ENCODE measurements at places on chromosomes 1 and 21.
A peak's percentile ranks its signal among the peaks of the same experiment; 100 is the strongest.

DNA sequence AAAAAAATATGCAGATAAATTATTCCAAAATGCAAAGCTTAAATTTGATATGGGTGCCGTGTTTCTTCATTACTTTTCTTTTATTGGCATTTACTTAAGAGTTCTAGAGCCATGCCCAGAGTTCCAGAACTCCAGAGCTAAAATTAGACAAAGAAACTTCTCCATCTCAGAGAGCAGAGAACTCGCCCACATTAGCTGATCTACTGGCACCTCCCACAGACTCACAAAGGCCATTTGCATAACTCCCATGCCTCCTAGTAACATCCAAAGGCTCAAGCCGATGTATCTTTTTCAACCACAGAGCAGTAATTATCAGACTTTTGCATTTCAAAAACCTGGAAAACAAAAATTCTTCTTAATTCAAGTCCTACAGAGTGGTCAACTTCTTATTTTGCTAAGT is 323.8 kb upstream of the ST6GALNAC5 start:
- DNase-seq: no peak

- no peak for DNase-seq
Measured at GRCh38 chr1:223878598-223879325, 33.0 kb upstream of the TP53BP2 start.

DNA sequence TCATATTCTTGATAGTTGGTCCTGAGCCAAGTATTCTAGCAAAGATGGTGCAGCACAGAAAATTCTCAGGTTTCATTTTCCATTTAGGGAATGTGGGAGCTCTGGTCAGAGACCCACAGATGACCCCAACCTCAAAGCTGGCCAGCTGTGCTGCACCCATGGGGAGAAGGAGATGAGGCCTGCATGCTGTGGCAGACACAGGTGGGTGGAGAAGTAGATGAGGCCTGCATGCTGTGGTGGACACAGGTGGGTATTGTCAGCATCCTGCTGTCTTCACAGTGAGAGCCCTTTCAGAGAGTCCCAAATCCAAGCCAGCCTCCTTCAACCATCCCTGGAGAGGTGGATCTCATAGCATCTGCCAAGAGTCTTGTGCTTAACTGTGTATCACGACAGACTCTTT is 77.7 kb downstream of the DSCAM start:
- DNase-seq: no peak

DNA sequence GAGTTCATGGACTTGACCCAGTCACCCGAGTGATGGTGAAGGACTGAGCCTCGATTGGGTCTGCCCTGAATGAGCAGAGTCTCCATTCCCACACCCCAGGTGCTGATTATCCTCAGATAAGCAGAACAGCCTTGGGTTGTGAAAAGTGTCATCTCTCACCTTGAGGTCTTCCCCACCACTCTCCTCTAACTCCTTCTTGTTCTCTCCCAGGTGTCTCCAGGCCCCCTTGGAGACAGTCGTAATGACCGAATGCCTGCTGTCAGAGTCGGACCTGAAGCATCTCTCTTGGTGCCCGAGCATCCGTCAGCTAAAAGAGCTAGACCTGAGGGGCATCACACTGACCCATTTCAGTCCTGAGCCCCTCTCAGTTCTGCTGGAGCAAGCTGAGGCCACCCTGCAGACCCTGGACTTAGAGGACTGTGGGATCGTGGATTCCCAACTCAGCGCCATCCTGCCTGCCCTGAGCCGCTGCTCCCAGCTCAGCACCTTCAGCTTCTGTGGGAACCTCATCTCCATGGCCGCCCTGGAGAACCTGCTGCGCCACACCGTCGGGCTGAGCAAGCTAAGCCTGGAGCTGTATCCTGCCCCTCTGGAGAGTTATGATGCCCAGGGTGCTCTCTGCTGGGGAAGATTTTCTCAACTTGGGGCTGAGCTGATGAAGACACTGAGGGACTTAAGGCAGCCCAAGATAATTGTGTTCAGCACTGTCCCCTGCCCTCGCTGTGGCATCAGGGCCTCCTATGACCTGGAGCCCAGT is 3.4 kb downstream of the PRAMEF12 start:
- DNase-seq: no peak

GRCh38 chr1:226945106-226945857 is 5.2 kb downstream of the COQ8A start:
- DNase-seq: no peak

DNA sequence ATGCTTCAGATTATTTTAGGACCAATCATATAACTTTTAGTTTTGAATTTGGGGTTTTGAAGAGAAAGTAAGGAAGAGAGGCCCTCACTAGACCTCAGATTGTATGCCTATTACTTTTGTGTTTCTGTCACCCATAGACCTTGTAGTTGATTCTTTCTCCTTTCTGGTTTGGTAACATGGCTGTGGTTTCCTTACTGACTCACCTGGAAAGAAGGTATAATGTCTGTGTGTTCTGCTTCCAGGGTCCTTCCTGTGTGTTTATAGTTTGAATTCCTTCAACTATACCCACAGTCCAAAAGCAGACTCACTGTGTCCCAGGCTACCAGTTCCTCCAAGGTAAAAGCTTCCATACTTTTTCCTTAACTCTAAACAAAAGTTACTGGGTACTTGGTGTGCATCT is 8.1 kb downstream of the SLC44A3 start:
- no peak for DNase-seq

DNA sequence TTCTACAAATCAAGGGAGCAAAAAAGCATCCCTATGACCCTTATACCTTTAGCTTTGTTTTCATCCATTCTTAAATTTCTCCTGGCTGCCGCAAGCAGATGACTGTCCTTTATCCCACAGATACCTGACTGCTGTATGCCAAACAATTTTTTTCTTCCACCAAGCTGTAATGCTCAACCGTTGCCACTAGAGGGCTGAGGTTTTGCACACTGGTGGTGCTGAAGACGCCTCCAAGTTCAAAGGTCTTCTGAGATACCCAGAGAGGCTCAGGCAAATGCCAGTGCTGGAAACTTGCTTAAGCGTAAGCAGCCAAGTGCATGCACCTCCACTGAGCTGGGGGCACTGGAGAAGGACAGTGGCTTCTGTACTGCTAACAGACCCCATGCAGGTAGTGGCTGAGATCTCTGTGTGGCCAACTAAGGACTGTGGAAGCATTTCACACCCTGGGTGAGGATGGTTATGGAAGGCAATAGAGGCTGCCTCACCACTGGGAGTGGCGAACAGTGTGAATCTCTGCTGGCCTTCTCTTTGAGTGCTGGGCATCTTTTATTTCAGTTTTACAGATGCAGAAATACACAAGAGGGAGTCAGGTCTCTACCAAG is 28.5 kb downstream of the CNIH3 start:
- peak; percentile 43 for DNase-seq

GRCh38 chr1:96971849-96972602 is 250.4 kb downstream of the PTBP2 start:
- DNase-seq: no peak

GRCh38 chr1:28893403-28894102 is 20.8 kb upstream of the EPB41 start:
- DNase-seq: no peak

DNA sequence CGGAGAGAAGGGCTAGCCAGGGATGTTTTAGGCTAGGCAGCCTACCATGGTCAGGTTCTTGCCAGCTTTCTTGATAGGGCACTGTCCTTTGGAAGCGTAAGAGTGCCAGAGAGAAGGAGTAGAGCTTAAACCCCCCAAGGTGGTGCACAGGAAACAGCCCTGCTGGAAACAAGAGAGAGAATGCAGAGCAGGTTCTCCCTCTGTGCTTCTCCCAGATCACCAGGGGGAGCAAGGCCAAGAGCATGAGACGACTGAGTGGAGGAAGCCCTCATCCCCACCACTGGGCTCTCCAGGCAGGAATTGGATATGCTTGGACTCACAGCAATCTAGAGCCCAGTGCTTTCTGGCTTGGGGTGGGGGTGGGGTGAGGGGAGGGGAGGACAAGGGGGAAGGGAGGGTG is 49.8 kb downstream of the ATP2B4 start:
- DNase-seq: no peak

- no peak for DNase-seq
Measured at GRCh38 chr1:70666381-70667140, 255.5 kb downstream of the CTH start.

GRCh38 chr1:31984419-31985347 is 29.0 kb upstream of the KHDRBS1 start:
- DNase-seq: no peak

DNA sequence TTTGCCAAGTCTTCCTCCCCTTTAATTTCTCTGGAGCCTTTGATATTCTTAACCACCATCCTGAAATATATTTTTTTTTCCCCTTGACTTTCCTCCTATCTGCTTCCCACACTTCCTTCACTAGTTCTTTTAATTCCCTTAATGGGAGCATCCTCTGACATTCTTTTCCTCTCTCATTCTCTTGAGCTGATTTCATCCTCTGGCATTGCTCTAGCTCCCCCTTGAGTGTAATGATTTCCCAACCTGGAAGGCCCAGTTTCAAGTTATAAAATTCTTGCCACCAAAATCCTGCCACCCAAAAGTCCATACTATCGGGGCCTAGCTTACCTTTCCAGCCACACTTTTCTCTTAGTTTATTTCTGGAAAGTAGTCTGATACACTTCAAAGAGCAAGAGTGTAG is 39.5 kb upstream of the UBE2U start:
- DNase-seq: no peak

DNA sequence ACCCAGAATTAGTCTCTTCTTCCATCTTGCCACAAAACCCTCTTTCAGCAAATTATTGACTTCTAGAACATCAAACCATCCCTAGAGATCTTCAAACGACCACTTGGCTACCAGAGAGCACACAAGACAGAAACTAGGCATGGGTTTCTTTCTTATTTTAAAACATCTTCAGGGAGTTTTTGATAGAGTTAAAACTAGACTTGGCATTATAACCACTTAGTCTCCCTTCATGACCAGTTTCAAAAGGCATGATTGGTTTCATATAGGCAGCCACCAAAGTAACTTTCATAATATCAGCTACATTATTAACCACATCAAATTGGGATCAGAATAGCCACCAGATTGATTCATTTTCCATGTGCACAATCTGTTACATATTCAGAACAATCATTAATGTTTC is 368.4 kb upstream of the GREM2 start:
- no peak for DNase-seq

DNA sequence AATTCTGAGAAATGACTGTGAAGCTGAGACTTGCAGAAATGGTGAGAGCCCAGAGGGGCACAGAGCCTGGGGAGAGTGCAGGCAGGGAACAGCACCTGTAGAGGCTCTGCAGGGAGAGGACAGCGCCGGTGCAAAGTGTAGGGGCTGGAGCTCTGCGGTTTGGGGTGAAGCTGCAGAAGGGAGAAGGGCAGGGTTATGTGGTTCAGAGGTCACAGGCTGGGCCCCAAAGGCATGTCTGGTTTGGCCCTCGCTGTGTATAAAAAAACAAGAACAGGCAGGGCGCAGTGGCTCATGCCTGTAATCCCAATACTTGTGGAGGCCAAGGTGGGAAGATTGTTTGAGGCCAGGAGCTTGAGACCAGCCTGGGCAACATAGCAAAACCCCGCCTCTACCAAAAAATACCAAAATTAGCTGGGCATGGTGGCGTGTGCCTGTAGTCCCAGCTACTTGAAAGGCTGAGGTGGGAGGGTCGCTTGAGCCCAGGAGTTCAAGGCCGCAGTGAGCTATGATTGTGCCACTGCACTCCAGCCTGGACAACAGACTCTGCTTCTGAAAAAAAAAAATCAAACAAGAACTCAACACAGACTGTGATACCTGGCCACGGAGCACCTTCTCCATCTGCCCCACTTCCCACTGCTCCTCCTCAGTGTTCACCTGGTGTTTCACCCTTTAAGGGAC is 29.1 kb downstream of the SERINC2 start:
- no peak for DNase-seq

DNA sequence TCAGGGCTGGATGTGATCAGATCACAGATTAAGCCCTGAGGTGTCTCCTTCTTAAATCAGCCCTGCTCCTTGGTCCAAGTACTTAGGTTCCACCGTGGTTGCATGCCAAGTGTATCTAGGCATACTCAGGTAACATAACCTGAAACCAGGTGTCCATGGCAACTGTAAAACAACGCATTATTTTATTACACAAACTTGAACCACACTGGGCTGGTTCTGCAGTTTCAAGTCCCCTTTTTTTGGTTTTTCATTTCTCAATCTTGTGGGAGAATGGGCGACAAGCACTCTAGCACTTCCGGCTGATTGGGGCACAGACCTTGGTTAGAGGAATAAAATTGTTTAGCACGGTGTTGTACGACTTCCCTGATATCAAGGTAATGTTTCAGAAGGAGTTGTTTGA is 65.2 kb downstream of the GBP6 start:
- no peak for DNase-seq

DNA sequence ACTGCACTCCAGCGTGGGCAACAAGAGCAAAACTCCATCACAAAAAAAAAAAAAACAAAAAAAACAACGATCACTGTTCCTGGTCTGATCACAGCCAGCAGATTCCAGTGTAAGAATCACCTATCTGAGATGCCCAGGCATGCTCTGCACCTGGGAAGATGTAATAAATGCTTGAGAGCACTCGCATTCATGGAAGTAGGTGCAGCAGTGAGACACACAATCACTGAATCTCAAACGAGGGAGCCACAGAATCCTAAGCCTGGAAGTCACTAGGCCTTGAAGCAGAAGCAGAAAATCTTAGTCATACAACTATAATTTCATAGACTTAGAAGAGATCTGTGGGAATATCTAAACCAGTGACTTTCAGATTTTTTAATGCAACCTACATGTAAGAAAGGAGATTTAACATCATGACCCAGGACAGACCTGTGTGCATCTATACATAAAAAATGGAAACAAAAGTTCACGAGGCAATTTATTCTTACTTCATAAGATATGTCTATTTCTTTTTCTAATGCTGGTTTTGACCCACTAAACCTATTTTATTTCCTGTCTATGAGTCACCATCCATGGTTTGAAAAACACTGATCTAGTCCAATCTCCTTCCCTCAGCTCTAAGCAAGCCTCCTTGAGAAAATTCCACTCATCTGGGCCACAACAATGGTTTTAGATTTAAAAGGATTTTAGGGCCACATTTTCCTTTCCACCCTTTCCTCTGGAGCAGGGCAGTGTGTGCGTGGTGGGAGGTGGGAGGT is 30.4 kb downstream of the RIMS3 start:
- no peak for DNase-seq

DNA sequence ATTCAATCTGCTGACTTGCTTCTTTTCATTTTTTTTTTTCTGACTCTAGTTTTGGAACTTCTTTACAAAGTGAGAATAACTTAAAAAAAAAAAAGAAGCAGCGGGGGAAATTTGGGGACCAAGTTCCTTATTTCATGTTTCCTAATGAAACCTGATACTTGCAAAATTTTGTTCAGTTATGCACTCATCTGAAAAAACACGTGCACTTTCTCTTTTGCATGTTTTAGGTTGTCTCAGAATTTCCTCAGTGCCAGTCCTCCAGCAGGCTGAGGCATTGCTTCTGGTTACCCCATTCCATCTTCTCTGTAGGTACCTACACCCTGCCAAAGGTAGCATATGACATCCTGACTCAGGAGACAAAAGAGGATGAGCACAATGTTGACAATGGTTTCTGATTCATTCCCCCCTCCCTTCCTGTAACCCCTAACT is 299.7 kb downstream of the GRIK1 start:
- no peak for DNase-seq

DNA sequence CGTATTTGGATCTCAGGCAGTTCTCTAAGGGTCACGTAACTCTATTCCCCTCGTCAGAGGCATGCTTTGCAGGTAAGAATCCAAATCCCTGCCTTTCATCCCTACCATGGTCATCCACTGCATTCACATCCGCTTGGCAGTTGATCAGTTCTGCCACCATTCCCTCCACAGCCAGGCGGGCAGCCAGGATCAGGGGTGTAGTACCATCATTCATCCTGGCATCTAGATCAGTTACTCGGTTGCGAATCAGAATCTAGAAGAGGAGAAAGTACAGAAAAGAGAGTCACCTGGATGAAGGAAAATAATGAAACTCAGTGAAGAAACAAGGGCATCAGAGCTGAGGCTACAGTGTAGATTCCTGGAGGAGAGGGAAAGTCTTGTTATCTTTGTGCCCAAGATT is 22.0 kb upstream of the ADAM30 start:
- DNase-seq: no peak
